ENCODE measurements at places on chromosomes 5 and 9.

GRCh38 chr9:3863686-3864085, 337.9 kb upstream of the RFX3 start:
- no peak for DNase-seq

- no peak for DNase-seq
Measured at GRCh38 chr5:56947052-56947451, 4.9 kb downstream of the MIER3 start.

- no peak for DNase-seq
Measured at GRCh38 chr5:16539169-16539666, 73.6 kb upstream of the ZNF622 start.

DNA sequence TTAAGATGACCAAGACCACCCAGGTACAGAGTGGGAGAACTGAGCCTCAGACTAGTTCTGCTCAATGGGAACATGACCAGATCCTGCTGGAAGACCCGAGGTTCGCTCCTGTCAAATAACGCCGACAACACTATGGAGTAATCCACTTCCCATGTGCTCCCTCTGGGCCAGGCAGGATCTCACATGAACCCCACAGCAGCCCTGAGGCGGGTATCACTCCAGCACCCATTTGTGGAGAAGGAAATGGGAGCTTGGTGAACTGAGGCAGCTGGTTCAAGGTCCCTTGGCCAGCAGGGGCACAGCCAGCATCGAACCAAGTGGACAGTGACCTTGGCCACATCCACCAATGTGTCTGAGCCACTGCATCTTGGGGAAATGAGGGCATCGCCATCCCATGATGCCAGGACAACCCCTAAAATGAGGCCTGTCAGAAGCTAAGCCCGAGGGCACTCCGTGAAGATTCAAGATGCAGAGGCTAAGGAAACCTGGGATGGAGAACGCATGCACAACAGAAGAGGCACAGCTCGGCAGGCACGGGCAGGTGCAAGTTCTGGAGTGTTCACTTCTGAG, 8.5 kb downstream of the ANKS6 start:
- no peak for DNase-seq

DNA sequence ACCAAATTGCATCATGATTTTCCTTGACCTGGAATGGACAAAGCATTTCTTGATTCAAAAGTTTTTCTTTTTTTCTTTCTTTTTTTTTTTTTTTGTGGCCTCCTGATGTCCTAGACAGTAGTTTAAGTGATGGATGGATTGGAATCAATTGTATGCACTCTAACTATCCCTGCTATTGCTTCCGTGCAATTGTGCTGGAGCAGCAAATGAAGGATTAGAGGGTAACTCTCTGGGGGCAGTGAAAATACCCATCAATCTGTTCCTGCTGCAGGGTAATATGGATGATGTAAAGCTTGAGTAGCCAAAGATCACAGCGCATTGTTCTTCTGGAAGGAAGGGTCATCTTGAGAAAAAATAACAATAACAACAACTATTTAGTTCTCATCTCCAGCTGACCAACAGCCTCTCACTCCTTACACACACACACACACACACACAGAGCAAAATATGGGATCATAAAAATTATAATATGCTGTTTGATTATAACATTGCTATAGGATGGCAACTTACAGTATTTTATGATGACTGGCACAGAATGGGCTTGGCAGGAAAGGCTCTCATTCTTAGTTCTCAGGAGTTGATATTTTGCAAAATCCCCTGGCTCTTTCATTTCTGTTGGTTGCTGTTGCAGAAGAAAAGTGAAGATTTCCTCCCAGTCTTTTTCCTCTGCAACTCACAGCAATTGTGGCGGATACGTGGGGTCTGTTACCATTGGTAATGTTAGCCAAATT, 160.9 kb upstream of the DMAC1 start:
- DNase-seq = no peak

DNA sequence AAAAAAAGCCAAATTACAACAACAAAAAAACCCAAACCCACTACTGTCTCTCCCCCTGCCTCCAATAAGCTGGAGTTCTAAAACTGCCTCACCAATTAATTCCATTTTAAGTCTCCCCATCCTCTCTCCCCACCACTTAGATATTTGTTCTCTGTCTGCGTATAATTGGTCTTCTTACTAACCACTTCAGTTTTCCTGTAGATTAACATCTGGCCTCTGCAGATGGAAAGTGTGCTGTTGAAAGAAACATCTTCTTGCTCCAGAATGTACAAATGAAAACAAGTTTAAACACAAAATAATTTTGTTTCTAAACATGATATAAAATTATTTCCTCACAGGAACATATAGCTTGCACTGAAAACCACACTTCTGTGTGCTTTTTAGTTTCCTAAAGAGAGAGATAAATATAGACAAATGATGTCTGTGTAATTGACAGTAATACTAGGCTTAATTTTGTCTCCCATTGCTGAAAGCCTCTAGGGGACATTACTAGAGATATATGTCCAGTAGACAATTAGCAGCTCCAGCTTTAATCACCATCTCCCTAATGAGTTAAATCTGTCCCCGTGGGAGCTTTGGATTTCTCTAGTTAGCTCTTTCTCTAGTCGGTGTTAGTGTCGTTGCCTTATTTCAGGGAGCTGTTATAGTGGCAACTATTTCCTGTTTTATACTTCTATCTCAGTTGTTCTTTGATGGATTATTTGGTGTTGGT, 164.0 kb downstream of the ARHGAP26 start:
- peak; percentile 11 for DNase-seq

GRCh38 chr9:94528886-94529285, 26.0 kb upstream of the PCAT7 start:
- no peak for DNase-seq
